Activated T-helper 2 cell treated with anti-CD3 and anti-CD28 coated beads, Interferon-gamma antibody, Interleukin-2, Interleukin-4, amounts not matched to agents 10 μg/mL and 5 μg/mL and 100 μg/mL, durations not matched to agents 14 hours and 24 hours and 36 hours (primary cell): ENCODE measurements at places on chromosomes 4 and X. TPM values are rescaled to one million over a fixed set of nuclear protein-coding genes. Genes with fewer than 3 reads are reported as not detected.

TMPRSS11F gene
- total RNA-seq = not detected in 2 replicates

KIT gene
- 0.28 and 0.55 TPM in 2 replicates for total RNA-seq

PRDM8 gene
- total RNA-seq = 1.1 and 1.8 TPM in 2 replicates

SORBS2 gene
- total RNA-seq = not detected in 2 replicates

GRCh38 chr4:101415962-101416361 is 68.6 kb upstream of the PPP3CA start:
- no peak overlapping the region for H3K4me3 ChIP-seq
- H3K36me3 ChIP-seq = peaks cover 6% of the 10 kb centered on the region
- peaks cover 54% of the 10 kb centered on the region for H3K4me1 ChIP-seq
- DNase-seq = no peak
- H3K27ac ChIP-seq = no peak overlapping the region
- H3K27me3 ChIP-seq = peaks cover 13% of the 10 kb centered on the region

DNA sequence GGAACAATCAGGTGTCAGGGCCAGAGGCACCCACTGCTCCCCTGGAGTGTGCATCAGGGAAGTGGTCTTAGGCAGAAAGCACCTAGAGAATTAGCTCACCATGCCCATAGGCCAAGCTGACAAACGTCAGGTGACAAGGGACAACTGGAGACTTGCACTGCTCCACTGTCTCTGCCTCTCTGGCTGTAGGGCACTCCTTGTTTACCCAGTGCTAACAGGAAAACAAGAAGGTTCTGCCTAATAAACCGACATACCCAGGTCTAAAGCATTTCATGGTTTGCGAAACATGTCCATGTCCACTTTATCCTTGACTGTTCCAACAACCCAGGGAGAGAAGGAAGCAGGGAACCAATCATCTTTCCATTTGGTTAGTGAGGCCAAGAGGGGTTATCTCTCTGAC is 92.5 kb upstream of the MAMLD1 start:
- peaks cover 7% of the 10 kb centered on the region for H3K27me3 ChIP-seq
- H3K27ac ChIP-seq = no peak overlapping the region
- no peak for DNase-seq
- H3K4me3 ChIP-seq = no peak overlapping the region
- no peaks in the 10 kb centered on the region for H3K36me3 ChIP-seq
- no peaks in the 10 kb centered on the region for H3K4me1 ChIP-seq

DNA sequence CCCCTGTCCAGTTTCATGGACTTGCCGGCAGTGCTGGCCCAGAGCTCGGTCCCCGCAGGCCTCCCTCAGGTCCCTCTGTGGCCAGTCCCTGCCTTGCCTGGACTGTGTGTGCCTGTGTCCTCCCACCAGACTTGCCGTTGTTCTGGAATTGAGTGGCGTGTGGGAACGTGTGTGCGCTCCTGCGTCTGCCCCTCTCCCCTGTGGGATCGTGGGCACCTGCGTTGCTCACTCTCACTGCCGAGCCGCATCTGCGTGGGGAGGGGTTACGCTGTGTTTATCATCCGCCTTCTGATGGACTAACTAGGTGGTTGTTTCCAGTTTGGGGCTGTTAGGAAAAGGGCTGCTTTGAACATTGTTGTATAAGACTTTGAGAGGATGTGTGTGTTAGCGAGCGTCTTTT is 21.2 kb downstream of the PCGF3 start:
- no peaks in the 10 kb centered on the region for H3K27me3 ChIP-seq
- no peak overlapping the region for H3K27ac ChIP-seq
- peaks cover 26% of the 10 kb centered on the region for H3K36me3 ChIP-seq

GRCh38 chr4:122718281-122718680 is 14.2 kb upstream of the BBS12 start:
- DNase-seq = no peak
- H3K27me3 ChIP-seq = no peaks in the 10 kb centered on the region
- peaks cover 5% of the 10 kb centered on the region for H3K36me3 ChIP-seq
- H3K4me1 ChIP-seq = peaks cover 34% of the 10 kb centered on the region
- H3K27ac ChIP-seq = no peak overlapping the region
- no peak overlapping the region for H3K4me3 ChIP-seq

DNA sequence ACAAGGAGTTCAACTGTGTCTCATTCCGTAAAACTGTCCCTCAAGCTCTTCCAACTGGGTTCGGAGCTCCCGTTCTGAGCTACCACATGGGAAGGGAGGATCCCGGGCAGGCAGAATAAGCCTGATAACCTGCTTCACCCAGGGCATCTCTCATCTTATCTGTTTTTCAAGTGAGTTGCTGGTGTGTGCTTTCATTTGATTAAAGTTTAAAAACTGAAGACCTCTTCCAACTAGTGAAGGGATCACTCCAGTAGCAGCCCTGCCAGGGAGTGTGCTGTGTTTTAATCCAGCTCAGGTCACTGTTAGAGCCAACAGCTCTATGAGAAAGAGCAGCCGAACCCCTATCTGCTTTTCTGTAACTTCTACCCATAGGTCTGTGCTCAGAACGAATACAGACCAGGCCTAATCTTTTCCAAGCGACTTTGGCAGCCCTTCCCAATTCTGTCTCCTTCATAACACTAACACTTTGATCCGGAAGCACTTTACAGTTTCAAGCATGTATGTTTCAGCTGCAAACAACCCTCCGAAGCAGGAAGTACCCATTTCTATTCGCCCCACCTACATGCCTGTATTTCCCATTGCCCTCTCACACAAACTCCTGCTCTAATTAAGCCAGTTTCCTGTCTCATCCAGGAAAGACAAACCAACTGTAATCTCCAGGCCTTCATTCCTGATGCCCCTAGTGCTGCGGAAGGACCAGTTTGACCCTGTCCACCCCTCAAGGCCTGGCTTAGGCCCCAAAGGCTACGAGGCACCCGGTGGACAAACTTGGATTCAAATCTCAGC is 60.9 kb downstream of the IRF2 start:
- H3K36me3 ChIP-seq = peaks cover 70% of the 10 kb centered on the region
- no peak overlapping the region for H3K4me3 ChIP-seq
- no peaks in the 10 kb centered on the region for H3K27me3 ChIP-seq
- peaks cover 64% of the 10 kb centered on the region for H3K4me1 ChIP-seq
- H3K27ac ChIP-seq = peak overlapping the region; percentile 13

GRCh38 chr4:173505924-173506518 is 24.0 kb downstream of the HAND2 start:
- H3K36me3 ChIP-seq = peaks cover 5% of the 10 kb centered on the region
- DNase-seq = no peak
- H3K27me3 ChIP-seq = peaks cover 84% of the 10 kb centered on the region

DNA sequence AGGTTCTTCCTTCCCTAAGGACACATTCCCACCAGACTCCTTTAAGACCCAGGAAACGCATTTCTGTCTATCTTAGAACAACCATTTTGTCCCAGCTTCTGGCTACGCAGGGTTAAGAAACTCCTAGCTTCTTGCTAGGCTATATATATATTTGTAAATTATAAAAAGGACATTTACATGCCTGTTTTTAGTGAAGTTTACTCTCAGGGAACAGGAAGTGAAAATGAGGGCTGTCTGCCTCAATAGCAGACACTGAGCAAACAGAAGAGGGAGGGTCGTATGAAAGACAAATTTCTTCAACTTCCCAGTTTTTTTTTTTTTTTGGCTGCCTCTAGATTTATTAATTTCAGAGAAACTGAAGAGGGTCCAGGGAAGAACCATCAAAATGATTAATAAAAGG is 9.3 kb upstream of the FRMPD3 start:
- H3K4me3 ChIP-seq = no peak overlapping the region
- no peaks in the 10 kb centered on the region for H3K36me3 ChIP-seq
- no peaks in the 10 kb centered on the region for H3K4me1 ChIP-seq
- no peak overlapping the region for H3K27ac ChIP-seq

DNA sequence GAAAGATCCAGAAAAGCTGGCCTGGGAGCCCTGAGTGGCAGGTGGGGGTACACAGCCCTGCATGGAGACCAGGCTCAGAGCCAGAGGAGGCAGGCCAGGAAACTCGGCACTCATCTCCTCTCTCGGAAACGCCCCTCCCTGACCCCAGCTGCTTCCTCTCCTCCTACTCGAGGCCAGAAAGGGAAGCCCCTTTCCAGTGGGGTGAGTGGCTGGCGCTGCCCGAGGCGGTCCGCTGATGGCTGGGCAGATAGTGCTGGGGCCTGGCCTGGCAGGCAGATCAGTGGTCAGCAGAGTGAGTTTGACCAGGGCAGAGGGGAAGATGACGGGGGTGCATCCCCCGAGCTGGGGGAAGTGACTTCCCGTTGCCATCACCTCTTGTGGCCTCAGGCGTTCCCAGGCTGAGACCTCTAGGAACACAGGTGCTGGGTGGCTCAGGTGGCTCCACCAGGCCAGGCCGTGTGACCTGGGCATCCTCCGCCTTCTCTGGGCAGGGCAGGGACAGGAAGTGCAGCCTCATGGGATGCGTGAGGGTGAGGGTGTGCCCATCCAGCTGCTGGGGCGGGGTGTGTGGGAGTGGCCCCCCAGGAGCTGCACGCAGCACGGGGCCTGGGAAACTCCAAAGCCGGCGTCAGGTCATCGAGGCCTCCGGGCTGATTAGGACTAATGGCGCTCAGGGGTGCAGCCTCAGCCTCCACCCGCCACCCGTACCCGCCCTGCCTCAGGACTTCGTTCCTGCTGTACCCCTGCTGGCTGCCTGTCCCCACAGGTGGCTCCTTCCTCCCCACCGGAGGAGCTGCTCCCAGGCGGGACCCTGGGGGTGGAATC is 5.7 kb downstream of the SH3BP2 start:
- no peaks in the 10 kb centered on the region for H3K36me3 ChIP-seq
- peak overlapping the region; percentile 87 for H3K27ac ChIP-seq
- H3K27me3 ChIP-seq = no peaks in the 10 kb centered on the region
- H3K4me1 ChIP-seq = peaks cover 51% of the 10 kb centered on the region
- peak overlapping the region; percentile 79 for H3K4me3 ChIP-seq

DNA sequence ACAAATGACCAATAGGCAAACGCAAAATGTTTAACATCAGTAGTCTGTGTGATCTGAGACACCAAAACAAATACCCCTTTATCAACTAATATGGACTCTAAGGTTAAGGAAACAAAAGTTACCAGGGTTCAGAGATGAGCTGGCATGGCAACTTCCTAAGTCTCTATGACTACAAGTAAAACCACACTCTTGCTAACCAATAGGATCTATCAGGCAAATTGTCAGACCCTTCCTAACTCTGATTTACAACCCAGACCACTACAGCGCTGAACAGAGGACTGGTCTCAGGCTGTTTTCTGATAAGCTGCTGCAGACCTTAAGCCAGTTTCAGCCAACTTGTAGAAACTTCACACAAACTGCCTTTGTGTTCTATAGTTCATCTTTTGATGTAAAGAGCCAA is 608.0 kb downstream of the TLL1 start:
- no peaks in the 10 kb centered on the region for H3K36me3 ChIP-seq
- H3K27me3 ChIP-seq = no peaks in the 10 kb centered on the region
- no peak overlapping the region for H3K27ac ChIP-seq
- H3K4me3 ChIP-seq = no peak overlapping the region
- no peak for DNase-seq

GRCh38 chr4:120443116-120443515 is 376.5 kb upstream of the MAD2L1 start:
- H3K4me3 ChIP-seq = no peak overlapping the region
- H3K36me3 ChIP-seq = no peaks in the 10 kb centered on the region
- DNase-seq = no peak
- H3K27me3 ChIP-seq = no peaks in the 10 kb centered on the region

- peaks cover 2% of the 10 kb centered on the region for H3K27me3 ChIP-seq
- peaks cover 42% of the 10 kb centered on the region for H3K36me3 ChIP-seq
- peak; percentile 75 for DNase-seq
- peak overlapping the region; percentile 96 for H3K27ac ChIP-seq
Observed at GRCh38 chr4:102344520-102344953, 745 bp downstream of the SLC39A8 start.

GRCh38 chrX:82230013-82230412 is 1028.1 kb downstream of the SH3BGRL start:
- H3K27me3 ChIP-seq = no peaks in the 10 kb centered on the region
- no peak overlapping the region for H3K4me3 ChIP-seq
- DNase-seq = no peak
- no peaks in the 10 kb centered on the region for H3K4me1 ChIP-seq
- H3K36me3 ChIP-seq = no peaks in the 10 kb centered on the region

DNA sequence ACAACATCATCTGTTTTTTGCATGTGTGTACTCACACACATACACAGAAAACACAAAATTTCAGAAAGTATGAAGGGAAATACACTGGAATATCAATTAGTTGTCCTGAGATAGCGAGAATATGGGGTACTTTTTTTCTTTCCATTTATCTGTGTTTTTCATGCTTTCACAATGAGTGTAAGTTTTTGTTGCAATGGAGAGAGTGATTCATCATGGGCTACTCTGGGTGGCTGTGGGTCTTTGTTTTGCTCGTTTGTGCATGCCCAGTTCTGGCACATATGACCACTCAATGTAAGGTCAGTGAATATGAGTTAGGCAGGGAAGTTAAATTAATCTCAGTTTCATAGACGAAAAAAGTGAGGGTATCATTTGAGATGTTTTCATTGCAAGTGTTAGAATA is 26.9 kb downstream of the XK start:
- no peak for DNase-seq
- no peak overlapping the region for H3K4me3 ChIP-seq
- no peaks in the 10 kb centered on the region for H3K36me3 ChIP-seq
- H3K27me3 ChIP-seq = no peaks in the 10 kb centered on the region
- no peak overlapping the region for H3K27ac ChIP-seq
- peaks cover 5% of the 10 kb centered on the region for H3K4me1 ChIP-seq

GRCh38 chr4:127211650-127212560 is 420.9 kb upstream of the INTU start:
- no peaks in the 10 kb centered on the region for H3K27me3 ChIP-seq
- DNase-seq = no peak
- H3K4me3 ChIP-seq = no peak overlapping the region
- no peaks in the 10 kb centered on the region for H3K36me3 ChIP-seq
- no peak overlapping the region for H3K27ac ChIP-seq

DNA sequence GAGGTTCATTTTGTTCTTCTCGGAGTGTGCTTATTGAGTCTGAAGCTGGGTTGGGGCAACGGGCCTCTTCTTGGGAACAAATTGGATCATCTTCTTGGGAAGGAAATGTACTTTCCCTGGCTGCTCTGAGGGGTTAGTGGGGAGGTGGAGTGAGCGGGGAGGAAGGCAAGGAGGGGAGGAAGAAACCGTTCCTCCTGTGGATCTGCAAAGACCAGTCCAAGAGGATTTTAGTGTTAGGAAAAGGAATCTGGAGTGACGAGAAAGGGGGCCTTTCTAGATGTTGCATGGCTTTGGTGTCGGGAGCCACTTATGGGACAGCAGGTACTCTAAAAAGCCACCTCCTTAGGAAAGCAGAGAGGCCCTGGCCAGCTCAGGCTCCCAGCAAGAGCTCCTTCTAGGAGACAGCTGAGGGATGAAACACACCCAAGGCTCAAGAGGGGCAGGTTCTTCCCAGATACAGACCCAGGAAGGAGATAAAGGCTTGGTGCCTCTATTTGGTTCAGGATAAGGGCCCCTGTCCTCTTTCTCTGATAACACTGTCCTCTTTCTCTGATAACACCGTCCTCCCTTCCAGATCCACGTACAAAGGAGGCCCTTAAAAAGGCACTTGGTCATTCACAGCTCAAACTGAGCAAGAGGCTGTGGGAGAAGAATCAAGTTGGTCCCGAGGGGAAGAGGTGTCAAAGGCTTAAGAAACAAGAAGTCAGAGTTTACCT is 451 bp downstream of the SOD3 start:
- no peaks in the 10 kb centered on the region for H3K36me3 ChIP-seq
- no peak overlapping the region for H3K4me3 ChIP-seq
